ENCODE measurements at places on chromosomes 1 and 21. TPM values are rescaled to one million over a fixed set of nuclear protein-coding genes. Genes with fewer than 3 reads are reported as not detected.

DNA sequence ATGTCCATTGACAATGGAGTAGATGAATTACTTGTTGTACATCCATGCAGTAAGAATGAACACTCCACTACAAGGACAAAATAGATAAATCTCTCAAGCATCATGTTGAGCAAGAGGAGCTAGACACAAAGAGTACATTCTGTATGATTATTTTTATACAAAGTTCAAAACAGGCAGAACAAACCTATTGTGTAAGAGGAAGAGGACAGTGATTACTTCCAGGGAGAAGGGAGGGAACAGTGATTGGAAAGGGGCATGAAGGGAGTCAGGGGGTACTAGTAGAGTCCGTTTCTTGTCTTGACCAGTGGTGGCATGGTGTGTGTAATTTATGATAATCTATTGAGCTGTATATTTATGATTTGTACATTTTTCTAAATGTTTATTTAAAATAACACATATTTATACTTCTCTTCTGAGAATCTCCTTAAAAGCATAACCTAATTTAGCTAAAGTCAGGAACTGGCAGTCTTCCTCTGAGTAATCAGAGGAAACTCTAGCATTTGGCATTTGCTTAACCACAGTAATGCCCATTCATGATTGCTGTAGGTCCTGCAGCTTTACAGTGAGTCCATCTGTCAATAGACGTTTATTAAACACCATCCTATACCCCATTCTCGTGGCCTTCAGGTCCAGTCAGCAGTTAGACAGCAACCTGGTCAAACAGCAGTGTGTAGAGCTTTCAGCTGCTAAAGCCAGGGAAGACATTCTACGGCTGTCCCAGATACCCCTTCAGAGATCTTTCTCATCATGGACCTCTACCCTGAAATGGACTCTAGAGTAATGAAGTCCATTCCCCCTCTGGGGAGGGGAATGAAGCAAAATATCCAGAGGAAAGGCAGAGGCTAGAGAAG, 114.1 kb upstream of the GALNT2 start:
- no peak for DNase-seq

Gene ORC1
- polyA plus RNA-seq: 5.3 TPM

Gene AADACL4
- polyA plus RNA-seq: not detected

GRCh38 chr1:13451399-13451965, 41.2 kb downstream of the PRAMEF20 start:
- DNase-seq: no peak

- DNase-seq: no peak
Observed at GRCh38 chr1:81529014-81529413, 271.7 kb upstream of the ADGRL2 start.

GRCh38 chr21:35051287-35051818, 2.3 kb upstream of the RUNX1 start:
- DNase-seq: peak; percentile 87

DNA sequence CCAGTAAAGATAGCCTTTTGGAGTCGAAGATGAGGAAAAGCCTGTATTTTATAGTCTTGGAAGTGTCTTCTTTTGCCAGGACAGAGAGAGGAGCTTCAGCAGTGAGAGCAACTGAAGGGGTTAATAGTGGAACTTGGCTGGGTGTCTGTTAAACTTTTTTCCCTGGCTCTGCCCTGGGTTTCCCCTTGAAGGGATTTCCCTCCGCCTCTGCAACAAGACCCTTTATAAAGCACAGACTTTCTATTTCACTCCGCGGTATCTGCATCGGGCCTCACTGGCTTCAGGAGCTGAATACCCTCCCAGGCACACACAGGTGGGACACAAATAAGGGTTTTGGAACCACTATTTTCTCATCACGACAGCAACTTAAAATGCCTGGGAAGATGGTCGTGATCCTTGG, at the start of gene VCAM1:
TSS of gene VCAM1 (plus strand) at position 253 of the 400 bp plus-strand sequence. CDS start at position 372, 119 bp downstream.
- peak; percentile 13 for DNase-seq

Gene LCE3E
- not detected for polyA plus RNA-seq

Gene IGSF9
- 3.1 TPM for polyA plus RNA-seq

GRCh38 chr21:31283025-31283424, 61.0 kb downstream of the TIAM1 start:
- DNase-seq: peak; percentile 50

DNA sequence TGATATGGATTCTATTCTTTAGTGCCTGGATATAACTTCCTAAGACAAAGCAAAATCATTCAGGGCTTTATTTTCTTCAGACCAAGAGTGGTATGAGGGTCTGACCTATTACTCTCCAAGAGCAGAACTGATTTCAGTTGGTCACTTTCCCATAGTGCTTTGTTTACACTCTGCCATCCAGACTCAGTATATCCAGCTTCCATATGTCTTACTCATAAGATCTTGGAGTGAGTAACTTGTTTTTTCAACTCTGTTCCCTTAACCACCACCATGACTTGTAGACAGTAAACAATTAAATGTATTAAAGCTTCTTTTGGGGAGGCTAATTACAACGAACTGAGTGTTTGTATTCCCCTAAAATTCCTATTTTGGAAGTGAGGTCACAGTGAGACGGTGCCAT, 83.4 kb downstream of the USP24 start:
- no peak for DNase-seq

GRCh38 chr1:42779725-42780124, 5.1 kb upstream of the TMEM269 start:
- DNase-seq: no peak

GRCh38 chr1:110464340-110464739, 13.4 kb downstream of the PROK1 start:
- no peak for DNase-seq

- DNase-seq: no peak
Observed at GRCh38 chr1:186183219-186183618, 191.8 kb downstream of the TPR start.

GRCh38 chr1:13892671-13893325, 192.8 kb downstream of the PRDM2 start:
- DNase-seq: peak; percentile 35

Gene CA14
- 0.16 TPM for polyA plus RNA-seq

Gene CYP4A11
- not detected for polyA plus RNA-seq

Gene DOP1B
- 19.1 TPM for polyA plus RNA-seq

Gene ROR1
- polyA plus RNA-seq: 3.2 TPM

Gene OR2L3
- not detected for polyA plus RNA-seq

DNA sequence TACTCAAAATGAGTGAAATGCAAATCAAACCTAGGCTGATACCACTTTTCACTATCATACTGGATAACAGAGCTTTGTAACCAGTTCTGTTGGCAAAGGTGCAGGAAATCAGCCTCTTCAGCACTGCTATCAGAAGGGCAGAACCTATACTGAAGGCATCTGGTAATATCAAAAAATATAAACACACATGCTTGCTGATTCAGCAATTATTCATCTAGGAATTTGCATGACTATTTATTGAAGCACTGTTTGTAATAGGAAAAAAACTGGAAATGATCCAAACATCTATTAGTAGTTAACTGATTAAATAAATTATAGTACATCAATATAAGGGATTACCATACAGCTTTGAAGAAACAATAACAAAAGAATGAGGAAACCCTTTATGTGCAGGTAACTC, 21.4 kb downstream of the ARHGAP29 start:
- no peak for DNase-seq

- no peak for DNase-seq
Observed at GRCh38 chr1:51119331-51119730, 17.3 kb downstream of the C1orf185 start.
